Suprapubic skin (tissue), 4 donors: ENCODE measurements at places on chromosomes 11 and 22. TPM values are rescaled to one million over a fixed set of nuclear protein-coding genes. Genes with fewer than 3 reads are reported as not detected.
A peak's percentile ranks its signal among the peaks of the same experiment; 100 is the strongest.

APOA4 gene
- total RNA-seq, result 3.9 TPM

MS4A14 gene
- total RNA-seq, result not detected

DSCAML1 gene
- 0.24 TPM for total RNA-seq

GRCh38 chr11:128471138-128471661 is 116.2 kb downstream of the ETS1 start:
- no peak for DNase-seq

DNA sequence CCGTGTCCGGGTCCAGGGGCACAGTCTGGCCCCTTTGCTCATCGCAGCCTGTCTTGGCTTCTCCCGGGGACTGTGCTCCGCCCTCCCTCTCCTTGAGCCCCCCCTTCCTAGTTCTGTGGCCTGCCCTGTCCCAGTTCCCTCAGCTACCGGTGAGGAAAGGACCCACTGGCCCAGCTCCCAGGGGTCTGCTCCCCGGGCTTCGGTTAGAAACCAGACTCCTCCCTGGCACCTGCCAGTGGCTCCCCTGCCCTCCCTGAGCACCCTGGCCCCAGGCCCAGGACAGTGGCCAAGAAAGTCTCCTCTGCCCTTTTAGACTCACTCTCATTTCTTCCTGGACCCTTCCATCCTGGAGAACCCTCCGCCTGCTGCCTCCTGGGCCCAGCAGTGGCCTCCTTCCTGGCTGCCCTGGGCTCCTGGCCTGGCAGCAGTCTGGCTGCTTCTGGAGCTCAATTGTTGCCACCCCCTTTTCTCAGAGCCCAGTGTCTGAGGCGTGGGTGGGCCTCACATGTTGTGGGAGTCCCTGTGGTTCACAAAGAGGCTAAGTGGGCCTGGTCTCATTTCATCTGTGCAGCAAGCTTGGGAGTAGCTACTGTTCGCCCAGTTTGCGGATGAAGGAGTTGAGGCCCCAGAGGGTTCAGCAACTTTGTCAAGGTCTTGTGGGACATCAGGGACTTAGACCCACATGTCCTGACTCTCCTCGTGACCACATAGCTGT is 12.6 kb downstream of the PRDM11 start:
- peak; percentile 59 for DNase-seq

- DNase-seq, result no peak
Observed at GRCh38 chr22:44610071-44610470, 91.9 kb upstream of the PRR5 start.

DNA sequence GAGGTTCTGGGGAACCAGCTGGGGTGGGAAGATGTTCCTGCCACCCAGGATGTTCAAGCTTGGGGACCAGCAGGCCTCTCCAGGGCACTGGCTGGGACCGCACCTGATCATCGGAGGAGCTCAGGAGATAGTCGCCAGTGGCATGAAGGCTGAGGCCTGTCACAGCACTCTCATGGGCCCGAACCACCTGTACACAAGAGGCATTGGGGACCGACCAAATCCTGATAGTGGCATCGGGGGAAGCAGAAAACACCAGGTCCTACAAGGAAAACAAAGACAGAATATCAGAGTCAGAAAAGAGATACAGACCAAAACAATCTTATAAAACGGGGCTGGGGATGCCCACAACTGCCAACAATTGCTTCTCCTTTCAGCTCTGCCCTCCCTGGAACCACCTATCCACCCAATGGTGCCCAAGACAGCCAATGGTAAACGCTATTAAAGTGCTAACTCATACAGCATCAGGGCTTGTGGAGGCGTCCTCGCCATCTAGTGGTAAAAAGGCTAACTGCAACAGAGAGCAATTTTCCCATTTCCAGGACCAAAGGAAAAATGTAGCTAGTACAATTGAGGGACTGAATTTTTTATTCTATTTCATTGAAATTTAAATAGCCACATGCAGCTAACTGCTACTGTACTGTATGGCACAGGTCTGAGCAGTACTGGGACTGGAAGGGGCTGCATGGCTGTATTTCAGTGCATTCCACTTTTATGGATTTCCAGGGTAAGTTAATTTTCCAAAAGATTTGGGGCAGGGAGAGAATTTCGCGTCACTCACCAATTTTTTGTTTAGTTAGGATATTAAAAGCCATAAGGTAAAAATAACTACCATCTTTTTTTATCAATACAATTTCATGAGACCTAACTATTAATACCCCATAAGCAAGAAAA is 7.1 kb downstream of the PRPF19 start:
- DNase-seq, result no peak

- no peak for DNase-seq
Observed at GRCh38 chr11:561148-562003, 606 bp downstream of the RASSF7 start.
